ENCODE measurements at places on chromosomes 5 and 9. TPM values are rescaled to one million over a fixed set of nuclear protein-coding genes. Genes with fewer than 3 reads are reported as not detected.

- DNase-seq = no peak
- no peaks in the 10 kb centered on the region for H3K4me1 ChIP-seq
- no peak overlapping the region for H3K4me3 ChIP-seq
- H3K36me3 ChIP-seq = no peaks in the 10 kb centered on the region
- no peak overlapping the region for H3K27ac ChIP-seq
Measured at GRCh38 chr5:58849223-58849622, 266.3 kb downstream of the RAB3C start.

- H3K27ac ChIP-seq = no peak overlapping the region
- H3K36me3 ChIP-seq = no peaks in the 10 kb centered on the region
- DNase-seq = peak; percentile 69
- H3K4me3 ChIP-seq = no peak overlapping the region
Measured at GRCh38 chr9:4301971-4302427, 2.1 kb upstream of the GLIS3 start.

Gene C5orf58
- total RNA-seq = not detected

DNA sequence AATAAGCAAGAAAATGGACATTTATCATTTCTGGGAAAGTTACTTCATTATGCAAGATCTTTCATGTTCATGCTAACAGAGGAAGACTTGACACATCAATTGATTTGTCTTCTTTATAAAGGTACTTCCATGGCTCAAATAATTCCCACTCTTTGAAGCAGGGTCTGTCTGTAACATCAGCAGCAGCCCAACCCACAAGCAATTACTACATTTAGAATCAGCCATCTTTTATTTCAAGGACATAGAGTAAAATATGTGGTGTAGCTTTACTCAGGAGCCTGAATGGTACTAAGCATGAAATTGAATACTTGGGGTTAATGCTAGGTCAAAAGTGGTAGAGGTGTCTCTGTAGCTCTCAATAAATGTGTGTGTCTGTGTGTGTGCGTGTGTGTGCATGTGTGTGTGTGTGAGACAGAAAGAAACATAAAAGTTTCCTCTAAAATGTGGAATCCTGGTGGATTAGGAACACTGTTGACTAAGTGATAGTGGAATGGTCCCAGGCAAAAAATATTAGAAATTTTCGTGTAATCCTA, 581.1 kb downstream of the CAAP1 start:
- H3K27ac ChIP-seq = no peak overlapping the region
- DNase-seq = no peak
- no peaks in the 10 kb centered on the region for H3K36me3 ChIP-seq
- no peaks in the 10 kb centered on the region for H3K4me1 ChIP-seq
- no peaks in the 10 kb centered on the region for H3K27me3 ChIP-seq
- no peak overlapping the region for H3K4me3 ChIP-seq

- no peak overlapping the region for H3K4me3 ChIP-seq
- H3K27me3 ChIP-seq = no peaks in the 10 kb centered on the region
- H3K27ac ChIP-seq = no peak overlapping the region
- H3K36me3 ChIP-seq = peaks cover 24% of the 10 kb centered on the region
- peaks cover 54% of the 10 kb centered on the region for H3K4me1 ChIP-seq
Measured at GRCh38 chr5:177540438-177540837, 13.9 kb downstream of the FAM193B start.

GRCh38 chr5:178249191-178249989, 16.8 kb upstream of the PHYKPL start:
- H3K27ac ChIP-seq = no peak overlapping the region
- no peaks in the 10 kb centered on the region for H3K36me3 ChIP-seq
- no peaks in the 10 kb centered on the region for H3K27me3 ChIP-seq
- no peak overlapping the region for H3K4me3 ChIP-seq

- H3K4me1 ChIP-seq = no peaks in the 10 kb centered on the region
- H3K36me3 ChIP-seq = no peaks in the 10 kb centered on the region
- no peak overlapping the region for H3K4me3 ChIP-seq
- H3K27ac ChIP-seq = no peak overlapping the region
- DNase-seq = no peak
- no peaks in the 10 kb centered on the region for H3K27me3 ChIP-seq
Measured at GRCh38 chr5:152218694-152219093, 186.4 kb downstream of the NMUR2 start.

Gene OTP
- not detected for total RNA-seq

Gene SHB
- 17.0 TPM for total RNA-seq

Gene TENT4A
- 11.2 TPM for total RNA-seq

DNA sequence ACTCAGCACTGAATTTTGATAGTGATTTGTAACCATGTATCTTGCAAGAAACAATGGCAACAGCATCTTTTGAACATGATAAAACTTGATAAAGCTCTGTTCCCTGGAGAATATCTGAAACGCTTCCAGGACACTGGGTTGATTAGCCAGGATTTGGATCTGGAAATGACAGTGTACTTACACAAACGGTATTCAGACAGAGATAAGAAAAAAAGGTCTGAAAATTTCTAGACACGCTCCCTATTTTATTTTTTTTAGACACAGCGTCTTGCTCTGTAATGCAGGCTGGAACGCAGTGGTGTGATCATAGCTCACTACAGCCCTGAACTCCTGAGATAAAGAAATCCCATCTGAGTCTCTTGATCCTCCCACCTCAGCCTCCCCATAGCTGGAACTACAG, 109.0 kb downstream of the GNAQ start:
- H3K4me1 ChIP-seq = peaks cover 38% of the 10 kb centered on the region
- no peaks in the 10 kb centered on the region for H3K27me3 ChIP-seq
- H3K27ac ChIP-seq = no peak overlapping the region
- no peak overlapping the region for H3K4me3 ChIP-seq
- DNase-seq = no peak

DNA sequence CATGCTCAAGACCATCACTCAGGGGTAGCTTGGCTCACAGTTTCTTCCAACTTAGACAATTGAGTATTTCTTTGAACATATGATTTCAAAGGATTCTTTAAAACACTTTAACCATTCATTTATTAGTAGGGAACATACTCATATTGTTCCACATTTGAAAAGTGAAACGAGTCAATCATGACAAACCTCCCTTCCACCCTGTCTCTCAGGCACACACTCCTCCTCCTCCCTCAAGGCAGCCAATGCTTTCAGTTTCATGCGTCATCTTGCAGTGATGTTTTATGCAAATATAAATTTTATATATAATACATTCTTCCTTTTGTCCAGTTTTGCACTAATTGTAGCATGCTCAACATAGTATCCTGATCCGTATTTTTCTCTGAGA, 126.0 kb upstream of the BOD1 start:
- no peaks in the 10 kb centered on the region for H3K27me3 ChIP-seq
- no peaks in the 10 kb centered on the region for H3K36me3 ChIP-seq
- no peak overlapping the region for H3K4me3 ChIP-seq
- no peak overlapping the region for H3K27ac ChIP-seq
- DNase-seq = no peak

DNA sequence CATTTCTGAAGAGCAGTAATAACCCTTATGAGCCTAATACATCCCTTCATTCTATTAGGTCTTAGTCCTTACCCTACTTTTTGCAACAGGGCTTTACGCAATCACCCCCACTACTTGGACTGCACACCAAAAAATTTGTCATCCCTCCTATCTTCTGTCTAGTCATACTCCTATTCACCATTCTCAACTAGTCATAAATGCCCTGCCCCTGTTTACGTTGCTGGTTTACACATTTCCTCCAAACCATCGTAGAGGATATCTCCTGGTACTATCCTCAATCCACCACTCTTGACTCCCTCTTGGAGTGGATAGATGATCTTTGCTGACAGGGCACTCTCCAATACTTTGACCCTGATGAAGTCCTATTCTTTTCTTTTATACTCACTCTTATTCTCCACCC, 98.2 kb upstream of the CCNG1 start:
- no peaks in the 10 kb centered on the region for H3K27me3 ChIP-seq
- DNase-seq = no peak
- H3K4me1 ChIP-seq = no peaks in the 10 kb centered on the region
- H3K4me3 ChIP-seq = no peak overlapping the region
- no peaks in the 10 kb centered on the region for H3K36me3 ChIP-seq

GRCh38 chr5:132646583-132647266, 11.2 kb upstream of the IL13 start:
- no peak for DNase-seq
- no peak overlapping the region for H3K4me3 ChIP-seq
- H3K4me1 ChIP-seq = no peaks in the 10 kb centered on the region
- H3K36me3 ChIP-seq = peaks cover 17% of the 10 kb centered on the region
- H3K27ac ChIP-seq = no peak overlapping the region

- H3K27me3 ChIP-seq = no peaks in the 10 kb centered on the region
- H3K27ac ChIP-seq = peak overlapping the region; percentile 16
- H3K4me1 ChIP-seq = peaks cover 9% of the 10 kb centered on the region
- H3K36me3 ChIP-seq = no peaks in the 10 kb centered on the region
- no peak for DNase-seq
- H3K4me3 ChIP-seq = no peak overlapping the region
Measured at GRCh38 chr9:2493529-2493928, 128.1 kb upstream of the VLDLR start.

- H3K27ac ChIP-seq = no peak overlapping the region
- no peaks in the 10 kb centered on the region for H3K36me3 ChIP-seq
- no peak overlapping the region for H3K4me3 ChIP-seq
Measured at GRCh38 chr9:98551511-98552286, 157.0 kb downstream of the GABBR2 start.

Gene SOX30
- total RNA-seq = not detected

Gene ANKRD34B
- total RNA-seq = not detected

GRCh38 chr5:154749491-154749890, 5.7 kb upstream of the LARP1 start:
- peaks cover 16% of the 10 kb centered on the region for H3K4me1 ChIP-seq
- H3K27ac ChIP-seq = no peak overlapping the region
- H3K36me3 ChIP-seq = no peaks in the 10 kb centered on the region
- no peak for DNase-seq

- no peak overlapping the region for H3K27ac ChIP-seq
- H3K36me3 ChIP-seq = peaks cover 14% of the 10 kb centered on the region
- no peaks in the 10 kb centered on the region for H3K4me1 ChIP-seq
- no peak overlapping the region for H3K4me3 ChIP-seq
Measured at GRCh38 chr9:128114326-128115186, 13.0 kb downstream of the PTGES2 start.

DNA sequence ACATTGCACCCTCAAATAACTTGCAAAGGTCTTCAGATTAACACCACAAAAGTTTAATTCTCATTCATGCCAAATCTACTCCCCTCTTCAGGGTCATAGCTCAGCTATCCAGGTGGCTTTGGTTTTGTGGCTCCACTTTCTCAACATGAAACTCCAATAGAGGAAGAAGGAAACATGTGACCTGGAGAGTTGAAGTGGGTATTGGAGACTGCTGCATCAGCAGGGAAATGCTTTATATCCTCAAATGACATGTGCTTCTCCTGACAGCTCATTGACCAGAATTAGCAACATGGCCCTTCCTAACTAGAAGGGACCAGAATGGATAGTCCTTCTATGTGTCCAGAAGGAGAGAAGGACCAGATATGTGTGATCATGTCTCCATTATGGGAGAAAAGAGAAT, 73.6 kb downstream of the TLR4 start:
- H3K36me3 ChIP-seq = no peaks in the 10 kb centered on the region
- no peaks in the 10 kb centered on the region for H3K27me3 ChIP-seq
- peaks cover 58% of the 10 kb centered on the region for H3K4me1 ChIP-seq
- no peak for DNase-seq
- H3K27ac ChIP-seq = no peak overlapping the region

DNA sequence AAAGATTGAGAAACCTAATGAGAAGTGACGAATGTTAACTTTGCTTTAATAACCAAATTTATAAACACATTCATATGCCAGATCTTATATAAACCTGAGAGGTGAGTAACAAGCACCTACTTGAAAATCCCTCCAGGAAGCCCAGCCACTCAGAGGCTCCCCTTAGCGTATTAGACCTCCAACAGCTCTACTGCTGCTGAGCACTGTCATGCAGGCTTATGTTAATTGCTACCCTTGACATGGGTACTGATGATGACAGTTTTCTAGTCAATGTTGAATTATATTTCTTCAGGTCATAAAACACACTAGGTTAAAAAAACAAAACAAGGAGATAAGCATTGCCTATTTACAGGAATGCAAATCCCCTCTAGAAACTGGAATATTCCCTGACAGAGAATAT, 161.2 kb downstream of the MPDZ start:
- no peaks in the 10 kb centered on the region for H3K27me3 ChIP-seq
- DNase-seq = no peak
- H3K4me1 ChIP-seq = no peaks in the 10 kb centered on the region
- no peak overlapping the region for H3K4me3 ChIP-seq
- H3K27ac ChIP-seq = no peak overlapping the region

DNA sequence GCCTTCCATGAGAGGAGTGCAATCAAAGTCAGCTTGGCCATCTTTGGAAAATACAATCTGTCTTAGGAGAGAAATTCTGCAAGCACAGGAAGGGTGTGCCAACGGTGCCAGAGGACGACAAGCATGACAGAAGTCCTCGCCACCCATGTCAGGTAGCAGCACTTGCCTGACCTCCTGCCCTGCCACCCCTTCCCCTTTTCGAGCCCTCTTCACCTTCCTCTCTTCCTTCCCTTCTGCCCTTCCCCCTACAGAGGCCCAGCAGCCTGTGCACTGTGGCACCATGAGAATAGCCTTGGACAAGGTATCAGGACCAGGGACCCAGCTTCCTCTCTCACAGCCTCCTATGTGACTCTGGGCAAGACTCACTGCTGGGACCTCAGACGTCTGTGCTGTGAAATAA, 5.3 kb upstream of the UBE2QL1 start:
- no peak overlapping the region for H3K27ac ChIP-seq
- DNase-seq = no peak
- H3K4me3 ChIP-seq = no peak overlapping the region
- no peaks in the 10 kb centered on the region for H3K27me3 ChIP-seq
- no peaks in the 10 kb centered on the region for H3K4me1 ChIP-seq
- H3K36me3 ChIP-seq = no peaks in the 10 kb centered on the region

All from heart left ventricle (tissue), 16 donors.